Left lung (tissue), 14 donors: ENCODE measurements at places on chromosomes 2 and 18. TPM values are rescaled to one million over a fixed set of nuclear protein-coding genes. Genes with fewer than 3 reads are reported as not detected.

- H3K27ac ChIP-seq = no peak overlapping the region
- DNase-seq = no peak
- no peaks in the 10 kb centered on the region for H3K36me3 ChIP-seq
- no peak overlapping the region for H3K4me3 ChIP-seq
- no peaks in the 10 kb centered on the region for H3K27me3 ChIP-seq
Observed at GRCh38 chr2:128833664-128834027, 515.0 kb upstream of the HS6ST1 start.

PID1 gene
- 25.9 TPM for polyA plus RNA-seq

DNA sequence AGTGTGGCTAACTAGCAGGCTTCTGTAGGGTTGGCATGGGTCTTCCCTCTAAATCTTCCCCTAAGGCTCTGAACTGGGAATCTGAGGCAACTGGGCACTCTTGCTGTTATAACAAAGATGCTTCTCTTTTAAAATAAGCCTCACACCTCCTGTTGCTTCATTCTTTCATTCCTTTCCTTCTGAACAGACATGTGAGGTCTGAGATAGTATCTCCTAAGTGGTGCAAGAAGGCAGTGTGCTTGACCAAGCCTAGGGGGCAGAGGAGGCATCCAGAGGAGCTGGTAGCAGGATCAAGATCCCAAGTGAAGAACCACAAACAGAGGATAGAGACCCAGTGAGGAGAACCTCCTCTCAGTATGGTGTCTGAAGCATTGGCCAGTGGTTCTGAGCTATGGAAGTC lies 90.9 kb downstream of the TTC27 start:
- H3K36me3 ChIP-seq = peaks cover 3% of the 10 kb centered on the region
- DNase-seq = no peak
- H3K4me3 ChIP-seq = no peak overlapping the region
- no peak overlapping the region for H3K27ac ChIP-seq
- no peaks in the 10 kb centered on the region for H3K27me3 ChIP-seq

TMEM198 gene
- polyA plus RNA-seq = 2.5 TPM

DNA sequence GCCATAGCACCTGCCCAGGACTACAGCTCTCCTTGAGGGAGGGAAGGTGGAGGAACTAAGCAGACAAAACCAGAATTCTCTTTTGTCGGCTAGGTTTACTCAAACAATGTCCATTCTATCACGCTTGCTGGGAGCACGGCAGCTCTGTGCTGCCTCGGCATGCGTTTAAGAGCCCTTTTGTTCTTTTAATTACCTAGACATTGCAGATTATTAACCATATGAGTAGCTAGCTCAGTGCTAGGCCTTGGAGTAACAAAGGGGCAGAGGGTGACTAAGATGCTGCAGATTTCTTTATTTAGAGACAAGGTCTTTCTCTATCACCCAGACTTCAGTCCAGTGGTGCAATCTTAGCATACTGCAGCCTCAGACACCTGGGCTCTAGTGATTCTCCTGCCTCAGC lies 11.1 kb downstream of the MSGN1 start:
- peaks cover 10% of the 10 kb centered on the region for H3K4me1 ChIP-seq
- H3K27ac ChIP-seq = no peak overlapping the region
- DNase-seq = no peak
- no peaks in the 10 kb centered on the region for H3K36me3 ChIP-seq
- H3K27me3 ChIP-seq = peaks cover 27% of the 10 kb centered on the region

DNA sequence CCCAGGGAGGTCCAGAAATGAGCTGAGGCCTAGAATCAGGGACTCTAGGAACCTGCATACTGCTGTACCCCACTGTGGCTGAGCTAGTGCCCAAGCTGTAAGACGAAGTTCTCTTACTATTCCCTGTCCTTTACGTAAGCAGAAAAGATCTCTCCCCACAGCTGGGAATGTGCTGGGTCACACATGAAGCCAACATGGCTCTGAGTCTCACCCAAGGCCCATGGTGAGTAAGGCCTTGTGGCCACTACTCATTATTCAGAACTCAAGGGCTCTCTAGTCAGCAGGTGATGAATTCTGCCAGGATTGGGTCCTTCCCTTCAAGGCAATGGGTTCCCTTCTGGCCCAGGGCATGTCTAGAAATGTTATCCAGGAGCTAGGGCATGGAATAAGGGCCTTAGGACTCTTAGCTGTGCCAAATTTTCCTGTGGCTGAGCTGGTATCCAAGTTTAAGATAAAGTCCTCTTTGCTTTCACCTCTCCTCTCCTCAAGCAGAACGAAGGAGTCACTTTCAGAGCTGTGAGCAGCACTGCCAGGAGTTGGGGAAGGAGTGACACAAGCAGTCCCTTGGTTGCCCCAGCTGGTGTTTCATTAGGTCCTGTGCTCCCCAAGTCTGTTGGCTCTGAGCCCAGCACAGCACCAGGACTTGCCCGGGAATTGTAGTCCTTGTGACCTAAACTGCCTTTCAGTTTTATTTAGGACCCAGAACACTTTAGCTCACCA lies 707.6 kb downstream of the SLC4A3 start:
- no peaks in the 10 kb centered on the region for H3K27me3 ChIP-seq
- H3K4me1 ChIP-seq = no peaks in the 10 kb centered on the region
- H3K36me3 ChIP-seq = no peaks in the 10 kb centered on the region
- H3K27ac ChIP-seq = no peak overlapping the region
- DNase-seq = no peak
- no peak overlapping the region for H3K4me3 ChIP-seq

- no peak overlapping the region for H3K4me3 ChIP-seq
- no peaks in the 10 kb centered on the region for H3K36me3 ChIP-seq
- no peaks in the 10 kb centered on the region for H3K4me1 ChIP-seq
Observed at GRCh38 chr2:70743677-70744076, 24.3 kb downstream of the ADD2 start.

DNA sequence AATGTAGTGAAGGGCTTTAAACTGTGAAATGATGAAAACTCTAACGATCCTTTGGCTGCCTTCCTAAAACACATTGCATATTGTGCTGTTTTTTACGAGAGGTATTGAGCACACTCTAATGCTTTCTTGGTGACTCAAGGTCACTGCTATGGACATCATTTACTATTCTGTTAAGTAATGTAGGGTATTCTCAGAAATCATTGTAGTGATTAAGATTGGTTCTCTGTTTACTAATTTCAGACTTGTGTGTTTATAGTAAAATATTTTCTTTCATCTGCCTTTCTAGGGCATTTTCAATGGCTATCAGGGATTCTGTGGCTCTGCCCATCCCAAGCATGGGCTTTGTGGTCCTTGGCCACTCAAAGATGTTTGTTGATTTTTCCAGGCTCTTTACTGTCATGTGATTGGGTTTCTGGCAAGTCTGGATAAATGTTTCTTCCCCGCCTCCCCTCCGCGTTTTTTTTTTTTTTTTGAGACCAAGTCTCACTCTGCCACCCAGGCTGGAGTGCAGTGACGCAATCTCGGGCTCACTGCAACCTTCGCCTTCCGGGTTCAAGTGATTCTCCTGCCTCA lies 29.3 kb downstream of the UBE2F start:
- no peaks in the 10 kb centered on the region for H3K36me3 ChIP-seq
- no peaks in the 10 kb centered on the region for H3K27me3 ChIP-seq

- no peaks in the 10 kb centered on the region for H3K27me3 ChIP-seq
- H3K4me3 ChIP-seq = no peak overlapping the region
- H3K27ac ChIP-seq = no peak overlapping the region
- DNase-seq = no peak
- H3K4me1 ChIP-seq = no peaks in the 10 kb centered on the region
Observed at GRCh38 chr18:61823595-61823994, 69.2 kb downstream of the RNF152 start.

FAM110C gene
- polyA plus RNA-seq = 4.1 TPM

DNA sequence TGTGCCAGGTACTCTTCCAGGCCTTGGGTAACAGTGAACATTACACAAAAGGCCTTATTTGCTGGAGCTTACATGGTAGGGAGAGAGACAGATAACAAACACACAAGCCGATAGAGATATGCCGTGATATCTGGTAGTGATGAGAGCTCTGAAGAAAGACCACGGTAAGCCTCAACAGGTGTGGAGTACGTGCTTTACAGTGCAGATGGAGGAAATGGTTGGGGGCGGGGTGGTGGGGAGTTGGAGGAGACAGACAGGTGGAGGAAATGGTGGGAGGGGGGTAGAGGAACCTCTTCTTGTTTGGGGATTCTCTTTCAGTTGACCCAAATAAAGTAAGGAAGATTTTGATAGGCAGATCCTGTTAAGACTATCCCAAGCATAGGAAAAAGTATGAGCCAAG lies 141.1 kb upstream of the ALPP start:
- no peak overlapping the region for H3K27ac ChIP-seq
- no peak for DNase-seq
- peaks cover 6% of the 10 kb centered on the region for H3K4me1 ChIP-seq
- H3K36me3 ChIP-seq = no peaks in the 10 kb centered on the region
- no peak overlapping the region for H3K4me3 ChIP-seq

DNA sequence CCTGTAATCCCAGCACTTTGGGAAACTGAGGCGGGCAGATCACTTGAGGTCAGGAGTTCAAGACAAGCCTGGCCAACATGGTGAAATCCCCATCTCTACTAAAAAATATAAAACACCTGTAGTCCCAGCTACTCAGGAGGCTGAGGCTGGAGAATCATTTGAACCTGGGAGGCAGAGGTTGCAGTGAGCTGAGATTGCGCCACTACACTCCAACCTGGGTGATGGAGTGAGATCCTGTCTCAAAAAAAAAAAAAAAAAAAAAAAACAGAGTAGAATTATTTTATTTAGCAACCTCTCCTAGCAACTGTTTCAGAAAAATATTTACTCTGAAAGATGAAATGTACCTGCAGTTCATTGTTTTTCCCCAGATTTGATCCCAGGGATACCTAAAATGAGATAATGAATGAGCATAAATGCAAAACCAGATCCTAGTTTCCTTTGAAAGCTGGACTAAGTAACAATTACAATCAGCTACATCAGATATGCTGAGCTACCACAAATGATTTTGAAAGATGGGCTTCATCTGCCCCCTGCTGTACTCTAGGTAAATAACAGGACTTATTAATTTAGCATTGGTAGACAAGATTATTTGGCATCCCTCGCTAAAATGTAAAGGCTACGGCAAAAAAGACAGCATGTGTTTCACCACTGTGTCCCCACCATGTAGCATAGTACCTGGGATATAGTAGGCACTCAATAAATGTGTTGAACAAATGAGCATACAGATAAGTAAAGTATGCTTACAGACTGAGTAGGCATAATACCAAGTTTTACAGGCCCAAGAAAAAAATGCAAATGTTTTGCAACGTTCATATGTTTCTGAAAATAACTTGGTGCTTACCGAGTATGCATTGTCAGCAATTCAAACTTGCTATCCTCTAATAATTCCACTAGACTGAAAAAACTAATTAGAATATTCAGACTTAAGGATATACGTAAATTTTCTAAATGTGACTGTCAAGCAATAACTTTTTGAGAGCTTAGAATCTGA lies 102.5 kb downstream of the ATL2 start:
- DNase-seq = no peak
- H3K4me1 ChIP-seq = no peaks in the 10 kb centered on the region
- H3K27ac ChIP-seq = no peak overlapping the region
- H3K36me3 ChIP-seq = no peaks in the 10 kb centered on the region

PPP4R1 gene
- 98.9 TPM for polyA plus RNA-seq

DNA sequence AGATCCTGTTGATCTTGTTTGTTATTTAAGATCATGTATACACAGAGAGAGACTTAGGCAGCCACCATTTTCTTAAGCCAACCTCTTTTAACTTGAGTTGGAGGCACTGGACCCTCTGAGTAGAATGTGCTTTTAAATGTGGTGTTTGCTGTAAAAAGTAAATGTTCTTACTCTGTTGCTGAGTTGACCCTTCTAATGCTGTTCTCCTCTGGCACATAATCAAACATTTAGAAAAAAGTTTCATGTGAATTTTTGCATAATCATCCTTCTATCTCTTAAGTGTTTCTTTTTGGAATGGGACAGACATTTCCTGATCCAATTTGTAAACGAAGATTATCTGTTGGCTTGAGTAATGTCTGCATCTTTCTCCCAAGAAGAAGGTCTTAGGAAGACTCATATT lies 255.1 kb upstream of the ETAA1 start:
- no peaks in the 10 kb centered on the region for H3K36me3 ChIP-seq
- peak; percentile 33 for DNase-seq
- no peak overlapping the region for H3K27ac ChIP-seq

GRCh38 chr2:217941886-217942728 lies 60.7 kb downstream of the TNS1 start:
- H3K4me1 ChIP-seq = peaks cover 41% of the 10 kb centered on the region
- no peaks in the 10 kb centered on the region for H3K36me3 ChIP-seq
- DNase-seq = peak; percentile 70
- H3K27me3 ChIP-seq = no peaks in the 10 kb centered on the region
- peak overlapping the region; percentile 83 for H3K27ac ChIP-seq

DNA sequence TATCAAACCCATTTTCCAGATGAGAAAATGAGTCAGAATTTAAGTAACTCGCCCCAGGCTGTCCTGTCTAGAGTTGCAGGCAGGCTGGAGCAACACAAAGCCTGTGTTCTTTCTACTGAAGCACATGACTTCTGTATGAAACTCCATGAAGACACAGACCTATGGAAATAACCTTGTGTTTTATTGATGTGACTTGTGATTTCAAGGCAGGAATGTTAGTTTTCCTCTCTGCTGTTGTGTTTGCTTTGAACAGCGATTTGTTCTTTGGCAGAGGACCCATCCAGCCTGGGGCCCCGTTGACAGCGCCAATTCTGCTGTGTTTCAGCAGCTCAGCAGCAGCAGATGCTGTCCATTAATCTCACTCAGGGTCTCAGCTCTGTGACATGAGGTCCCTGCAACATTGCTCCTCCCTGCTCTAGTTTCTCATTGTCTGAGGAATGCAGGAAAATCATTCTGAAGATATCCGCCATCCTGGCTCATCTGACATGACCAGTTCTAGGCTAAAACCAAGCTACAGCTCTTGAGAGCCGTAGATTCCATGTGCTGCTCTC lies 344.3 kb upstream of the RAB12 start:
- H3K4me1 ChIP-seq = no peaks in the 10 kb centered on the region
- no peaks in the 10 kb centered on the region for H3K27me3 ChIP-seq
- H3K4me3 ChIP-seq = no peak overlapping the region

DNA sequence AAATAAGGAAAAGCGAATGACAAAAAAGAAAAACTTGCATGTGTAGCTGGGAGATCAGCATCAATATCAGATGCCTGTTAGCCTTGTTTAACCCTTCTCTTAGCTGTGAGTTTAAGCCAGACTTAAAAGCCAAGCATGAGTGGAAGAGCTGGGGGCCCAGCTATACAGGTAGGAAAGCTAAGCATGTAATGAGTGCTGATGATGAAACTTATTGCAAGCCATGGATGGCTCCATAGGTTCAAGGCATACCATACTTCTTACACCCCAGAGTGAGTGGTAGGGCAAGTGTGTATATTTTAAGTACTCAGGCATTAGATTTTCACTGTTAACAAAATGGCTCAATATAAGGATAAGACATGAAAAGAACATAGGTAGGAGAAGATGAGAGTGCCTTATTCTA lies 28.0 kb downstream of the RBBP8 start:
- H3K36me3 ChIP-seq = no peaks in the 10 kb centered on the region
- no peaks in the 10 kb centered on the region for H3K4me1 ChIP-seq
- no peak overlapping the region for H3K4me3 ChIP-seq
- no peak overlapping the region for H3K27ac ChIP-seq
- H3K27me3 ChIP-seq = no peaks in the 10 kb centered on the region

HOXD12 gene
- polyA plus RNA-seq = not detected

DNA sequence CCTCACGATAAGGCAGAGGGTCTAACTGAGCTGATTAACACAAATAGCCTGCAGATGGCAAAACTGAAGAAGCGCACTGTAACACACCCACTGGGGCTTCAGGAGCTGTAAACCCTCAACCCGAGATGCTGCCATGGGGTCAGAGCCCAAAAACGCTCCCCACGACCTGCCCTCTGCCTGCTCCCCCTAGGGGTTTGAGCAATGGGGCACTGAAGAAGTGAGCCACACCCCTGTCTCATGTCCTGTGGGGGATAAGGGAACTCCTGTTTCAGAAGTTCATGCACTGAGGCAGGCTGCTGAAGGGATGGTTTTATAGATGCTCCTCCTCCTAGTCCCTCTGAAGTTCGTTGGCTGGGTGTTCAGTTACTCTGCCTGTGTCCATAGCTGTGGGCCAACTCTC lies 105.9 kb upstream of the CELF4 start:
- H3K27me3 ChIP-seq = no peaks in the 10 kb centered on the region
- DNase-seq = no peak
- no peaks in the 10 kb centered on the region for H3K36me3 ChIP-seq
- H3K4me1 ChIP-seq = no peaks in the 10 kb centered on the region
- H3K27ac ChIP-seq = no peak overlapping the region
